ENCODE measurements at places on chromosomes 5 and 9.

DNA sequence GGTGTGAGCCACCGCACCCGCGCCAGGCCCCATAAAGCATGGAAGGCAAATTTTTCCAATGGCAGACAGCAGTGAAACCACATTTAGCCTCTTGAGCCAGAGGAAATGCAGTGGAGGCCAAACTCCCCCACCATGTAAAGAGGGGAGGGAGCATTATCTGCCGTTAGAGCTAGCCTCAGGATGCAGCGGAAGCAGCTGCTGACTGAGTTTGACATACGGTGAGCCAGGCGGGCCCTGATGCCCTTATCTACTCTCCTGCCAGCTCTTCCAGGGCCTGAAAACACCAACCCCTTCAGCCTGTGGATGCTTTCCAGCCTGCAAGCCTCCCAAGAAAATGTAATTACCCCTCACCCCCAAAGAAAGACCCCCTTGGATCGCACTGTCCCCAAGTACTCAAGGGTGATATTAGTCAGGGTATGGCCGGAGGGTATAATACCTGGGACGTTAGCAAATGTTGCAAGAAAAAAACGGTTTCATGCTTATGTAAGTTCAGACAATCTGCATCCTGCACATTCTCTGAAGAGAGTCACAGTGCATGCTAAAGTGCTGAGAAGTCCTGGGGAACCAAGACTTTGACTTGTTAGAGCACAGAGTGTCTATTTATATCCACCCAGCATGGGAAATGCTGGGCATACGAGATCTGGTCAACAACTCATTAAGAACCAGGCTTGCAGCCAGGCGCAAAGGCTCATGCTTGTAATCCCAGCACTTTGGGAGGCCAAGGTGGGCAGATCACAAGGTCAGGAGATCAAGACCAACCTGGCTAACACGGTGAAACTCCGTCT lies 11.3 kb upstream of the GGTA1 start:
- no peak for DNase-seq

DNA sequence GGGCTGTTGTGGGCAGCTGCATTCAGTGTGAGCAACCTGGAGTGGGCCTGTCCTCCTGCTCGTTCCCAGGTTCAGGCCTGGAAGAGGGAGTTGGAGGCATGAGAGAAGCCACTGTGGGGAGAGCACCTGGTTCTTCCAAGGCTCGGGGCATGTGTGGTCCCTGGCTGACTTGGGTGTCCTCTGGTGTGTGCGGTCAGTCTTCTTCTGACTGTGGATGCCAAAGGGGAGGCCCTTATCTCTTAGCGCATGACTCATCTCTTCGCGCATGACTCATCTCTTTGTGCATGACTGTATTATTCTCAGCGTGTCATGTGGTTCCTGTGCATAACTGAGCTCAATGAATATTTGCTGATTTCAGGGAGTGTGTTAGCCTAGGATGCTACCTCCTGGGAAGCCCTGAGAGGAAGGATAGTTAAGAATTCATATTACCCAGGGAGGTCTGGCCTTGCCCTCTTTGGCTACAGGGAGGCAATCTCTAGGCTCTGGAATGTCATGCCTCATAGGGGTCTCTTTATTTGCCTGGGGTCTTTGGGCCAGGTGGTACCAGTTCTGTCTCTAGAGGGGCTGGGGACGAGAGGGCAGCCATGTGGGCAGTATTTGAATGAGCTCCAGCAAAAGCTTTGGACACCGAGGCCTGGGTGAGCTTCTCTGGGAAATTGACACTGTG lies 188.7 kb downstream of the HSPA4 start:
- peak; percentile 89 for DNase-seq

DNA sequence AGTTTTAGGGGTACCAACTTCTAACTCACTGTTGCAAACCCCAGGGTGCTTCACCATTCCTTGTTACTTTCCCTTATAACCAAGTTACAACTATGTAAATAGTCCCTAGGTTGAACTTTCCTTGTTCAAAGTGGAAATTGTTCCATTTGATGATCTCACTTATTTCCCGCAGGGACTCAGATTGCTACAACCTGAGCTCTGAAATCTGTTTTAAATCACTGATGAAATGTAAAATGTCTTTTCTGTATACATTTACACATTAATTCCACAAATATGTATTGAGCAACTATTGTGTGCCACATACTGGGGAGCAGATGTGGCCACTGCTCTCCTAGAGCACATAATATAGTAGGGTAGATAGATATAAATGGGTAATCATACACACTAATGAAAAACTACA lies 69.1 kb upstream of the TARS1 start:
- DNase-seq = peak; percentile 92

GRCh38 chr5:67319935-67320725 lies 123.5 kb upstream of the CD180 start:
- peak; percentile 34 for DNase-seq

DNA sequence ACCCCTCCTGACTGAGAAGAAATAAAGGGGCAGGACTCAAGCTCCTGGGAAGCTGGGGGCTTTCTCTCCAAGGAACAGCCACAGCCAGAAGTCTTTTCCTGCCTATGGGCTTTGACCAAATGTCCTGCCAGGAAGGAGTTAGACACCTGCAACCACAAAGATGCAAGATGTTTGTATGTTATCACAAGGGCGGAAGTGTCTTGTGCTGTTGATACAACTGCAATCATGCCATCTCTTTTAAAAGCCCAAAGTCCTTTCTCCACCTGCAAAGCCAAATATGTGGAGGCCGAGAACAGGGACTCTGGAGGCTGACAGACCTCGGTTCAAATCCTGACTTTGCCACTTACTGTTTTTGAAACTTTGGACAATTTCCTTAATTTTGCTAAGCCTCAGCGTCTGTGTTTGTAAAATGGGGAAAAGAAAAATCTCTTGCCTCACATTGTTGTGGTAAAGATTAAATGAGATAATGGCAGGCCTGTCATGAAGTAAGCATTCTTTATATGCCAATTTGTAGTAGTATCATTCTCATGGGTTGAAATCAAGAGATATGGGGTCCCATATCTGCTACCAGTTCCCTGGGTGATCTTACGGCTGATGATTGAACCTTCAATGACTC lies 17.0 kb downstream of the HRH2 start:
- no peak for DNase-seq

GRCh38 chr9:31753756-31754155 lies 630.7 kb upstream of the ACO1 start:
- DNase-seq = no peak

GRCh38 chr5:14414007-14414406 lies 167.6 kb upstream of the OTULINL start:
- no peak for DNase-seq
